ENCODE measurements at places on chromosomes 5 and 9.

GRCh38 chr9:70411121-70411929, 3.1 kb downstream of the KLF9 start:
- no peak for DNase-seq

DNA sequence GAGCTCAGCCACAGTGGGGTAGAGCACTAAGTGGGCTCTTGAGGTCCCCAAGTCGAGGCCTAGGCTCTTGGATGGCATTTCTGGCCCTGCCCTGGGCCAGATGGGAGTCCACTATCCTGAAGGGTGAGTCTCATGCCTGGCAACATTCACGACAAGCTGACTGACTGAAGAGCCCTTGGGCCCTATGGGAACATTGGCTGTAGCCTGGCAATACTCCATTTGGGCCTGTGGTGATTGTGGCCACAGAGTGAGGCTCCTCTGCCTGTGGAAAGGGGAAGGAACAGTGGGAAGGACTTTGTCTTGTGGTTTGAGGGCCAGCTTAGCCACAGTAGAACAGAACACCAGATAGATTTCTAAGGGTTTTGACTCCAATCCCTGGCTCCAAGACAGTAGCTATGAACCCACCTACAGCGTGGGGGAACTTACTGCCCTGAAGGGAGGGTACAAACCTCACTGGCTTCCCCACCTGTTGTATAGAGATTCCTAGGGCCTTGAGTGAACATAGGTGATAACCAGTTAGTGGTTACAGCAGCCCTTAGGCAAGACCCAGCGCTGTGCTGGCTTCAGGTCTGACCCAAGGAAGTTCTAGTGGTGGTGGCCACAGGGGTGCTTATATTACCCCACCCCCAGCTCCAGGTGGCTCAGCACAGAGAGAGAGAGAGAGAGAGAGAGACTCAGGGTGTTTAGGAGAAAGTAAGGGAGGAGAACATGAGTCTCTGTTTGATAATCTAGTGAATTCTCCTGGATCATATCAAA, 72.4 kb downstream of the KIAA0825 start:
- no peak for DNase-seq

- no peak for DNase-seq
These were observed 334.7 kb downstream of the ACTL7B start for GRCh38 chr9:108521063-108521590.

DNA sequence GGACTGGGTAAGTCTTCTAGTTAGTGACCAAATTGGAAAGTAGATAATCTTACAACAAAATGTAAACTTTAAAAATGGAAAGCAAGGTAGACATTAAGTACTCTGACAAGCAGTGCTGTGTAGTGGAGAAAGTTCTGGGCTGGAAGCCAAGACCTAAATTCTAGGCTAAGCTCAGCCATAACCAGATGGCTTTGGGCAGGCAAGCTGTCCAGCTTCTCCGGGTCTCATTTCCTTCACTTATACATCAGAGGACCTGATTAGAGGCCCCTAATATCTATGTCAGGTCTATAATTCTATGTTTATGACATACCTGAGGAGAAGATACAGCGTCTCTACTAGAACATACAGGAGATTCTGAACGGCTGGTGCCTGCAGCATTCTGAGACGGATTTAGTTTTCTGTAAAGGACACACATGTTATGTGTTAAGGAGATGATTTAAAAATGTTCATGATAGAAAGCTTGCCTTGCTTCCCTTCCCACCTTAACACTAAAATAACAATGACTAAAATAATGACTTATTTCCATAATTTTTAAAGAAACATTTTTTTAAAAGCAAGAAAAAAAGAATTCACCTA, 61.2 kb downstream of the ELL2 start:
- peak; percentile 53 for DNase-seq

DNA sequence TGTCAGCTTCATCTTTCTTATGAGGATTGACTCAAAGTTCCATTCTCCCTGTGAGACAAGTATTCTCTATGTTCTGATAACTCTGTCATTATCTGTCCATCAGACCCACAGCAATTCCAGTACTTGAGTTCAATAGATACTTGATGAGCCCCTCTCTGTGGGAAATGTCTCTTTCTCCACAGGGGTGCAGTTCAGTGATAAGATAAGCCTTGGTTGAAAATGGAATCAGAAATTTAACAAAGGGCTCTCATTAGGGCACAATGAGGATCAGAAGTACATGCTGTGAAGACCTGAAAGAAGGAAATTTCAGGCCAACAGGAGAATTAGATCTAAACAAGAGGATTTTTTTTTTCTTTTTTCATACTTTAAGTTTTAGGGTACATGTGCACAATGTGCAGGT, 737.3 kb downstream of the MTRR start:
- DNase-seq: no peak

- no peak for DNase-seq
These were observed at the start of gene SLCO6A1 for GRCh38 chr5:102498271-102499034. SLCO6A1 (minus strand) TSS chr5:102499001; CDS start chr5:102498844, 157 bp downstream.

DNA sequence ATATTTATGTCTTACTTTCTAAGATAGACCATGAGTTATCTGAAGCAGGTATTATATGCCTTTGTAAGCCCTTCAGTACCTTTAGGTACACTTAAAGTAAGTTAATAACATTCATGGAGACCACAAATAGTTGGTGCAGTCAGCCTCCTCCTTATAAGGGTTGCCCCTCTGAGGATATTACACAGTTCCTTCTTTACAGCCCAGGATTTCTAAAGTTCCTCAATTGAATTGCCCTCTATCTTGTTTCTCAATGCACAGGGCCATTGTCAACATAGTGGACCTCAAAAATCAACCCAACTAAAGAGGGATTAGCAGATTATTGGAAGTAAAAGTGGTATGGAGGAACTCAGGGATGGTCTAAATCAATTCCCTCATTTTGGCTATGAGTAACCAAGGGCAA, 50.3 kb downstream of the HMHB1 start:
- DNase-seq: no peak

- DNase-seq: no peak
These were observed 53.6 kb downstream of the ASS1 start for GRCh38 chr9:130498298-130498917.

DNA sequence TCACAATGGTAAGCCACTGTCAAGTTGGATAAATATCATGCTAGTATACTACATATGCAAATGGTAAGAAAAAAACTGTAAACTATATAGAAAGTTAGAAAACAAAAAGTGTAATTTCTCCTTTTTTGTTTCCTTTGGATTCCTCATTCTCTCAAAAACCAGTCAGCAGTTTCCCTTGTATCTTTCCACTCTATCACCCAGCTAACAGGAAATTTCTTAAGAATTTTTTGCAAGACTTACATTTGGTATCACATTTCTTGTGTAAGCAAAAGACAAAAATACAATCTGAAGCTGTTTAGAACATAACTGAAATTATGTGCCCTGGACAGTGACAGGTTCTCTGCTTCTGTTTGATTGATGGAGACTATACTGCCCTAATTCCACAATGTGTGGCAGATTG, 25.2 kb upstream of the MSH3 start:
- no peak for DNase-seq

DNA sequence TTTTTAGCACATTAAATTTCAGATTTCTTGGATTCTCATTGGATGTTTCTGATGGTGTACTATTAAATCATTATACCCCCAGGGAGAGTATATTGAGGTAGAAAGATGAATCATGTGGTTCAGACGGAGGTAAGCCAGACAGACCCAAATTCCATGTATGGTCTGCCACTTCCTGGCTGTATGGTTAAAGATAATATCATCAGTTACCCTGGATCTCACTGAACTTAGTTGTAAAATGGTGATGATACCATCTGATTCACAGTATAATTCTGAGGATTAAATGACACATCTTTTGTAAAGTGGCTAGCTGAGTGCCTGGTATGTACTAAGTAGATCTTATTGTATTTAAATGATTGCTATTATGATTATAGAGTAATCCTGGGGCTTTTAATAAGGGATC, 9.3 kb downstream of the SLC27A6 start:
- DNase-seq: no peak

GRCh38 chr5:75148051-75148450, 88.6 kb downstream of the ANKRD31 start:
- DNase-seq: no peak

- no peak for DNase-seq
These were observed 26.1 kb downstream of the PAEP start for GRCh38 chr9:135587658-135588057.

GRCh38 chr5:30195036-30195435, 998.5 kb upstream of the CDH6 start:
- no peak for DNase-seq

GRCh38 chr9:133460405-133461175, 812 bp downstream of the CACFD1 start:
- peak; percentile 58 for DNase-seq

GRCh38 chr5:134541736-134542376, 16.4 kb downstream of the JADE2 start:
- no peak for DNase-seq

DNA sequence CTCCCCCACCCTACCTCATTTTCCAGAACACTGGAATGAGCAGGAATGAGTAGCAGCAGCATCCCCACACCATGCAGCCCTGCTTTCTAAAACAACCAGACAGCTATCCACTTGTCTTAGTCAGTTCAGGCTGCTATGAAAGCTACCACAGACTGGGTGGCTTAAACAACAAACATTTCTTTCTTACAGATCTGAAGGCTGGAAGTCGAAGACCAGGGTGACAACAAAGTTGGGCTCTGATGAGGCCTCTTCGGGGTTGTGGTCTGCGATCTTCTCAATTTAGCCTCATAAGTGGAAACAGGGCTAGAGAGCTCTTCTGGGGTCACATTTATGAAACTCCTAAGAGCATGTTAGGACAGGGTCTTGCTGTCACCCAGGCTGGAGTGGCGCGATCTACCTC, 38.9 kb downstream of the LPAR1 start:
- DNase-seq: no peak

DNA sequence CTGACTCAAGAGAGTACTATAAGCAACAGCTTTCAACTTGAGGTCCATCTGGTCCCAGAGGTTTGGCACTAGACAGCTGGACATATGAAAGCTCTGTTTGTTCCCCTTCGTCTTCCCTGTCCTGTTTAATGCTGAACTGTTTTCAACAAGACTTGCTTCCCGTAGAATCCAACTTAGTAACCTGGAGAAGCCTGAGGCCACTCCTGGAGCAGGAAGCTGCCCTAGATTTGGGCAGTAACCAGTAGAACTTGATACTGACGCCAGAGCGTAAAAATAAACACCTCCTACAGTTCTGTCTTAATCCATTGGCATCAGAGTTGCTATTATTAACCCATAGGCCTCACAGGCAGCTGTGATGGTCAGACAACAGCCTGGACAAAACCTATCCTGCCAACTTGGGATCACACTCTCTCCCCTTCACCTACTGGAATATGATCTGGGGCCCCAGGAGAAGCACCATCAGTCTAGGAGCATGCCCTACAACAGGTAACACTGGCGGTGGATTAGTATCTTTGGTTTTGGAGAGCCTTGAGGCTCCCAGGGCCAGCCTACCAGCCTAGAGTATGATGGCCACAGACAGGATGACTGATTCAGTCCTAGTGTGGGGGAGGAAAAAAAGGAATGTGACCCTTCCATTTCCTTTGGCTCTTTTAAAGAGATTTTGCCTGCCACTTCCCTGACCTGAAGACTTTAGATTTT, 29.2 kb downstream of the RUSC2 start:
- no peak for DNase-seq

DNA sequence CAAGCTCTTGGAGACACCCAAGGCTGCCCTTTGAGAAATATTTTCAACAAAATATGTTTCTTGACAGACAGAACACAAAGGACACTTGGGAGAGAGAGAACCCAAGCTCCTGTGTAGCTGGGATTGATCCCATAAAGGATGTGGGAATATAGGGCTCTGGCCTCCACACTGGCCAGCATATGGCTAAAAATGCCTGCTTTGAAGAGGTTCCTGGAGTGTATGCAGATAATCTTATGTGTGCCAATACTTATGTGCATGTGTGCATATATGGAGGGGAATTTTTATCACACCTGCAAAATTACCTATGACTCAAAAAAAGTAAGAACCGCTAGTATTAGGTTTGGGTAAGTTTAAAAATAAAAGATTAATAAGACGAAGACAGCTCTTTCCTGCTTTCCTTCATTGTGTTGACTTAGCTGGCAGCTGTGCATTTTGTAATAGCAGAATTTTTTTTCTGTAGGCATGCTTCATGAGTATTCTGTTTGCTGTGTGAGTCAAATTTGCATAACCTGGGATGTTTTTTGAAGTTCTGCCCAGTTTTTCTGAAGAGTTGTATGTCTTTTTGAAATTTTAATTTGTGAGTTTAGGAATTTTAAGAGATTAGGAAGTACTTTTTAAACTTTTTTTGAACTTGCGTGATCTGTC, 42.6 kb downstream of the HACD4 start:
- no peak for DNase-seq

DNA sequence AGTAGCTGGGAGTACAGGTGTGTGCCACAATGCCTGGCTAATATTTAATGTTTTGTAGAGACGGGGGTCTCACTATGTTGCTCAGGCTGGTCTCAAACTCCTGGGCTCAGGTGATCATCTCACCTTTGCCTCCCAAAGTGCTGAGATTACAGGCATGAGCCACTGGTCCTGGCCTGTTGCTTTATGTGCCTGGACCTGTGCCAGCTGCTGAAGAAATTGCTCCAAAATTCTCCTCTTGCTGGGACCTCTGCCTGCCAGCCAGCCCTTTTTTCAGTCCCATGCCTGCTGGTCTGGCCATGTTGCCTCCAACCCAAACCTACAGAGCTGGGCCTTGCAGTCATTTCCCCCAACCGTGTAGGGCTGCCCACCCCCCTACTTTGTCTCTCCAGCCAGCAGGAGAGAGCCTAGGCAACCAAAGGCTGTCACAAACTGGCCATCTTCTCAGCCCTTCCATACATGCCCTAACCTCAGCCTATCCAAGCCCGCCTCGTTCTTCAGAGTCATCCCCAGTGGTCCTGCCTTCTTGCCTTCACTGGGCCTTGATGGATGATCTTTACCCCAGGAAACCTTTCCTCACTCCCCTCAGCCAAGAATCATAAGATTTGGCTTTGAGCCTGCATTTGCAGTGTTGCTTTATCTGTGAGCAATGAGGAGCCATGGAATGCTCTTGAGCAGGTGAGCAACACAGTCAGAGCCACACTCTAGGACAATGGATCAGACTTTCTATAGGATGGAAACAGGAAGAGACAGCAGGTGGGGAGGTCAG, 27.4 kb upstream of the SYNPO start:
- no peak for DNase-seq

DNA sequence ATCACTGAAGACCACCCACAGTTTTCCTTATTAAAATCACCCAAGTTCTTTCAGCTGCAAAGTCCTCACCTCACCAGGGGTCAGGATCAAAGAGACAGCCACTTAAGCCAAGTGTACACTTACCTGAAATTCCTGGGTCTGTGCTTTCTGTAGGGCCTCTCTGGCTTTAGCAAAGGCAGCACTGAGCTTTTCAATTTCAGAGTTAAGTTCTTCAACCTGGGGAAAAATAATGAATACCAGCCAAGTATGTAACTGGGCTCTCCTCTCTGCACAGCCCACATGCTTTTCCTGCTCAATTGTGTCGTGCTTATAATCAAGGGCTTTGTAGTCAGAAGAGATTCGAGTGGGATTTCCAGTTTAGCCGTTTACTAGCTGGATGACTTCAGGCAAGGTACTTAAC, 55.1 kb downstream of the CDK5RAP2 start:
- no peak for DNase-seq

GRCh38 chr5:142904416-142904815, 134.2 kb downstream of the ARHGAP26 start:
- no peak for DNase-seq

- no peak for DNase-seq
These were observed 47.8 kb downstream of the WWC1 start for GRCh38 chr5:168339109-168339771.
